ENCODE measurements at places on chromosomes 12 and 14.

GRCh38 chr12:470133-470532 is 10.4 kb downstream of the B4GALNT3 start:
- DNase-seq = no peak

GRCh38 chr12:98743362-98743953 is 98.4 kb downstream of the APAF1 start:
- peak; percentile 32 for DNase-seq

DNA sequence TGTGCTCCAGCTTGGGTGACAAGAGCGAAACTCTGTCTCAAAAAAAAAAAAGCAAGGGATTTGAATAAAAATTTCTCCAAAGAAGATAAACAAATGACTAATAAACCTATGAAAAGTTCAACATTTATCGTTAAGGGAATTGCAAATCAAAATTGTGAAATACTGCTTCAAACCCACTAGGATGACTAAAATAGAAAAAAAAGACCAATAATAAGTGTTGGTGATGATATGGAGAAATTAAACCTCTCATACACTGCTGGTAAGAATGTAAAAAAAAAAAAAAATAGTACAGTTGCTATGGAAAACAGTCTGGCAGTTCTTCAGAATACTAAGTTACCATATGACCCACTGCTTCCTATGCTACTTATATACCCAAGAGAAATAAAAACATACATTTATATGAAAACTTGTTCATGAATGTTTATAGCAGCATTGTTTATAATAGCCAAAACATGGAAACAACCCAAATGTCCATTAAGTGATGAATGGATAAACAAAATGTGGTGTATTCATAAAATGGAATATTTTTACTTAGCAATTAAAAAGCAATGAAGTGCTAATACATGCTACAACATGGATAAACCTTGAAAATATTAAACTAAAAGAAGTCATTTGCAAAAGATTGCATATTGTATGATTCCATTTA is 39.4 kb upstream of the TMPRSS12 start:
- DNase-seq = no peak

DNA sequence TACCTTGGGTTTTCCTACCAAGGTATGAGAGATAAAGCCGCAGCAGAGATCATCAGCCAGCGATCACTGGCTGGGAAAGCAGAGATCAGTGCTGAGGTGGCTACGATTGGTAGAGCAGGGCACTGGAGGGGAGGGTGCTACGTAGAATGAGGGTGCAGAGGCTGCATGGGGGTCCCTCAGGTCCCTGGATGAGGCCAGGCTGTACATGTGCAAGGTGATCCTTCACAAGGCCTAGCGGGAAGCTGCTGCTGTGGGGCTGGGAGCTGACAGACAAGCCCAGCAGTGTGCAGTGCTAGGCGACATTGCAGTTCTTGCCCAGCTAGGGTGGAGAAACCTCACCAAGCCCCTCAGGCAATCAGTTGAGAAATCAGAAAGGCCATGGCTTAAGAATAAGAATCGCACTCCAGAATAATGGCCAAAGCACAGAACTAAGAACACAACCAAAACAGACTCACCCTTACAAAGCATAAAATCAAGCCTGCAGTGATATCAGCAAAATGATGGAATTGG is 37.2 kb upstream of the GPR132 start:
- no peak for DNase-seq

- DNase-seq = no peak
These were observed 2.3 kb downstream of the GLI1 start for GRCh38 chr12:57461917-57462250.

DNA sequence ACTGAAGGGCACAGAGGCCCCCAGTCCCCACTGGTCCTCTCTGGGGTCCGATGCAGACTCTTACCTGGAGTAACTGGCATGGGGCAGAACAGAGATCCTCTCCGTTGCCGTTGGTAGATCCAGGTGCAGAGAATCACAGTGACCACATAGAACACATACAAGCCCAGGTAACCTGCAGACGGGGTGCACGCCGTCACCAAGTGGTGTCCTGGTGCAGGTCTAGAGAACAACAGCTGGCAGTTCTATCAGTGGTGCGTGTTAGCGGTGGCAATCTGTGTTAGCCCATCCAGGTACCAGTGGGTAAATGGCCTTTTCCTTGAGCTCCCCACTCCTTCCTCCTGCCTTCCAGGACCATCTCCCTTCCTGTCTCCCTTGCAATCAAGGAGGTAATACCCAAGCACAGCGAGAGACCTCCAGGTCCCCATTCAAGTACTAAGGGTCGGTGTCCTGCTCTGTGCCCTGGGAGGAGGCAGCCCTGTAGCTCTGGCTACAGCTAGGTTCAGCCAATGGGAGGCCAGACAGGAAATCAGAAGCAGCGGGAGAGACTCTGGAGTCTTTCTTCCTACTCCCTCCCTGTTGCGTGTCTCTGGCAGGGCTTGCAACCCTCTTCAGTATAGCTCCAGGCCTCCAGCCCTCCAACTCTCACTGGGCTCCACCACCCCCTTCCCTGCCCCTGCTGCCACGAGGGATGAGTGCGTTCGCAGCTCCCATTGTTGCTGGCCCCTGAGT is 15.8 kb downstream of the SLC8B1 start:
- DNase-seq = no peak

- no peak for DNase-seq
These were observed 17.7 kb upstream of the ANP32D start for GRCh38 chr12:48454667-48455066.

DNA sequence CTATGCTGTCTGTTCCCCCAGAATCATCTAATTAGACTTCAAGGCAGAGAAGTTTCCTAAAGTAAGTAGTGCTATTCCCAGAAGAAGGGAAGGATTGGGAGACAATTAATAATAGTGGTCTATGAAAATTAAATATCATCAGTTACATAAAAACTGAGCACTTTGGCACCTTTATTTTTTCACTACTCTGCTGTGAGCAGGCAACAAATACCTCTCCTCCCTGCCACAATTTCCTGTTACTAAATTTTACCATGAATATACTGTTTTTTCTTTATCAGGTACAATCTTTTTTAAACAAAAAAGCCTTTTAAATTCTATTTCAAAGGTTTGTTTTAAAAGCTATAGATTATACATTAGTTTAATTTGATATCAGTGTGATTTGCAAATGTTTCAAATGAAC is 29.4 kb upstream of the KRAS start:
- DNase-seq = no peak

DNA sequence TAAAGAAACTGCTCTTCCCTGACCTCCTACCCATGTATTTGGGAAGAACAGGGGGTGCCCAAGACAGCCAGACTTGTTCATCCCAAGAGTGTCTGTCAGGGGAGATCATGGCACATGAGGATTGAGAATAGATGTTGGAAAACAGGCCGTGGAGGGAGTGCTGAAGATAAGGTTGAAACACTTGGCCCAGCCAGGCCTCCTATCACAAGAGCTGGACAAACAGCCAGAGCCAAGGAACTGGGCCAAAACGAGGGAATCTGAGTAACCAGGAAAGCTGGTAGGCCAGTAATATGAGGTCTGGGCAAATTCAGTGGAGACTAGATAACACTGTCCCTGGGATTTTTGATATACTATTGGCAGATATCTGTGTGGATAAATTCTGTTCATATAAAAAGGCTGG is 161.7 kb downstream of the TMX1 start:
- no peak for DNase-seq

DNA sequence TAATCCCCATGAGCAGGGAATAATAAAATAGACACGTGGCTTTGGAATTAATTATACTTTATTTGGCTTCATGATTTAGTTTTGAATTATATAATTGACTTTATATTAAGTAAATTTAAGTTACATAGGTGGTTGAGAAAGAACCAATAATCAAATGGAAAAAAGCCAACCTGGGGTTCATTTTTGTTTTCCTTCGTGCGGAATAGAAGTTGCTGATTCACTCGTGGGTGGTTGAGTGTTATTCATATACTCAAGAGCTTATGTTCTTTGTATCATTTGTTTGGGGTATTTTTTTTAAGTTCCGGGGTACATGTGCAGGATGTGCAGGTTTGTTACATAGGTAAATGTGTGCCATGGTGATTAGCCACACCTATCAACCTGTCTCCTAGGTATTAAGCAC is 58.0 kb downstream of the ZNF664 start:
- DNase-seq = no peak

- DNase-seq = no peak
These were observed 827 bp downstream of the ALDH2 start for GRCh38 chr12:111767362-111768158.

- no peak for DNase-seq
These were observed 8.0 kb upstream of the RAP1B start for GRCh38 chr12:68602720-68603119.

DNA sequence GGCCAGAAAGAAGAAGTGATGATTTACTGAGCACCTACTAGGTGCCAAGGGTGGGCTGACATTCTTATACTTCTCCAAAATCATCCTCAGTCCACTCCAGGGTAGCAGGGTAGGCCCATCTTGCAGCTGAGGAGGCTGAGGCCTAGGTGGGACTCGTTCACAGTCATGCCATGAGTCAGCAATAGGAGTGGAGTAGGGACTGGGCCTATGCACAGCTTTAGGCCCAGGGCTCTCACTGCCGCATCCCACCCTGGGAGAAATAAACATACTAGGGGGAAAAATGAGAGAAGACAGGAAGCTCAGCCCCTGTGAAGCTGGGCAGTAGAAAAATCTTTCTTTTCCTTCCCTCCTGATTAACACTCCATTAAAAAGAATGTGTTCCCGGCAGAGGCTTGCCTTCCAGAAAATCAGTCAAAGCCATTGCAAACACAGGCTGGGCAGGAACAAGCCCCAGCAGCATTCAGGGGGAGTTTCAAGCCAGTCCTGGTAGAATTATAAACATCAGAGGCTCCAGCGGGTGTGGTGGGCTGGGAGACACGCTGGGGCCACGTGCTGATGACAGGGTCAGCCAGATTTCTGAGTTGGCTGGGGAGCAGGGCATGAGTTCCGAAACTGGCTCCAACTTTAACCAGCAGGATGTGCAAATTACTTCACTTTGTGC is 1.8 kb downstream of the HSPB8 start:
- DNase-seq = no peak

DNA sequence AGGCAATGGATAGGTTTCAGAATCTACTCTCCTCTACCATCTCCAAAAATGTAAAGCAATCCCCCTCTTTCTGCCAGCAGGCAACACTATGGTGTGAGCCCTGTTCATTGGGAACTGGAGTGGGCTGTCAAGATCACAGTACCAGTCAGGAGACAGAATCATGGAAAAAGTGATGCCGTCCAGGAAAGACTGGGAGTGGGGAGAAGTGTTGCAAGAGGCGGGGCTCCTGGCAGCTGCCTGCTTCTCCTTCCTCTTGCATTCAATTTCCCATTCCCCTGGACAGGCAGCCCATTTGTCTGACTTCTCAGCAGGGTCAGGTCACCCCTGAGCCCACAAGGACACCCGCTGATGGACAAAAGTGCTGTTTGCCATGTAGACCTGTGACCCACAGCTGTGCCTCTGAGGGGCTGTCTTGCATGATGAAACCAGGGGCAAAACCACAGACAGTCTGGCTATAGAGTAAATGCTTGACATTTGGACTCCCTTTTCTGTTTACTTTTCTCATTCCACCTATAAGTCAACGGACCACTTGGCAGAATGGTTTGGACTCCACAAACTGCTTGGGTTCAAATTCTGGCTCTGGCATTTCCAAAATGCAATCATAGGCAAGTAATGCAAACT is 30.1 kb upstream of the RPH3A start:
- no peak for DNase-seq

- DNase-seq = no peak
These were observed 368.6 kb downstream of the DAD1 start for GRCh38 chr14:22220427-22220826.

DNA sequence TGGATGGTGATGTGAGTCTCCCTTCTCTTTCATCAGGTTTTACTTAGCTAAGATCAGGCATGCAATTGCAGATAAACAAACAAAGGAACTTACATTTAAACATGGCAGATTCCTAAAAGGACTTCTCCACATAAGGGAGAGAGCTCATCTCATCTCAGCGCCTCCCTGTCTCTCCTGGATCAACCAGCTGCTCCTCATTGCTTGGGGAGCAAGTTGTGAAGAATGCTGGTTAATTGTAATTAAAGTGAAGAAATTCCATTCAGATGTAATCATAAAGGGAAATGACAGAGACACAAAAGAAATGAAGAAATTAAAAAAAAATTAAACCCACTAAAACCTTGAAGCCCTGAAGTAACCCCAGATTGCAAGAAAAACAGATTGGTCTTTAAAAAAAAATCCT is 104.4 kb upstream of the DIO2 start:
- no peak for DNase-seq

- no peak for DNase-seq
These were observed 2.2 kb downstream of the ENDOU start for GRCh38 chr12:47722941-47723631.

- no peak for DNase-seq
These were observed 61.9 kb downstream of the PAX9 start for GRCh38 chr14:36723530-36723929.

- DNase-seq = no peak
These were observed 391.3 kb upstream of the FOXG1 start for GRCh38 chr14:28375295-28375694.

Measured in stimulated activated CD4-positive, alpha-beta T cell treated with anti-CD3 and anti-CD28 coated beads, Interleukin-2, amount 100 ng/mL, for 24 hours (primary cell).